ENCODE measurements at places on chromosomes 6 and 20.

- no peak for DNase-seq
Observed at GRCh38 chr6:99276747-99277146, 72.7 kb downstream of the FAXC start.

GRCh38 chr20:1033751-1034414, 31.8 kb upstream of the RSPO4 start:
- DNase-seq = no peak

- no peak for DNase-seq
Observed at GRCh38 chr6:96675597-96675996, 112.7 kb downstream of the FHL5 start.

DNA sequence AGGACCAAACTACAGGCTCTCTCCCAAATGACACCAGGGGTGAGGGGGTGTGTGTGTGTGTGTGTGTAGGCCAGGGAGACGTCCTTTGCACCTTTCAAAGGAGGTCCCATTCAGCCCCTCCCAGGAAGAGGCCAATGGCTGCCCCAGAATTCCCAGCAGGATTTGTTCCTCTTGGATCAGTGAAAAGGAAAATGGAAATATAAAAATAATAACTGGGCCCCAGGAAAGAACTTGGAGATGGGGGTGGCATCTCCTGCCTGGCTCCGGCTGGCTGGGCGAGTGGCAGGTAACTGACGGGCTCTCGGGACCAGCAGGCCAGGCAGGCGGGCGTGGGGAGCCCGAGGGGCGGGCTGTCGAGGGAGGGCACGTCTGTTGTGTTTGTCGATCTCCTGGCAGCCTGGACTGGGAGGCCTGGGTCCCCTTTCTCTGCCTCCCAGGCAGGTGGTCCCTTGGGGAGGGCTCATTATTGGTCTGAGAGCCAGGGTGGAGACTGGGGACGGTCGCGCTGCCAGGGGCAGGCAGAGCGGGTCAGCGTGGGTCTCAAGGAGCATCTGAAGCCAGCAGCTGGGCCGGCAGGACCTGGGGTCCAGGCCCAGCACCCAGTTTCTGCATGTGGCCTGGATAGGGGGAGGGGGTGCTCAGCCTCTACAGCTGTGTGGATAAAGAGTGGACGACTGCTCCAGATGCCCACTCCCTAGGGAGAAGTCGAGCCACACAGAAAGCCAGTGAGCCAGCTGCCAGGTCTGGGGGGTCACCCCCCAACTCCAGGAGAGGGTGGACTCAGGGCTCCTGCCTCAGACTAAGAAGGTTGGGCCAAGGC, 3.1 kb downstream of the NOL4L start:
- no peak for DNase-seq

- DNase-seq = no peak
Observed at GRCh38 chr6:106922626-106923025, 51.9 kb downstream of the CD24 start.

DNA sequence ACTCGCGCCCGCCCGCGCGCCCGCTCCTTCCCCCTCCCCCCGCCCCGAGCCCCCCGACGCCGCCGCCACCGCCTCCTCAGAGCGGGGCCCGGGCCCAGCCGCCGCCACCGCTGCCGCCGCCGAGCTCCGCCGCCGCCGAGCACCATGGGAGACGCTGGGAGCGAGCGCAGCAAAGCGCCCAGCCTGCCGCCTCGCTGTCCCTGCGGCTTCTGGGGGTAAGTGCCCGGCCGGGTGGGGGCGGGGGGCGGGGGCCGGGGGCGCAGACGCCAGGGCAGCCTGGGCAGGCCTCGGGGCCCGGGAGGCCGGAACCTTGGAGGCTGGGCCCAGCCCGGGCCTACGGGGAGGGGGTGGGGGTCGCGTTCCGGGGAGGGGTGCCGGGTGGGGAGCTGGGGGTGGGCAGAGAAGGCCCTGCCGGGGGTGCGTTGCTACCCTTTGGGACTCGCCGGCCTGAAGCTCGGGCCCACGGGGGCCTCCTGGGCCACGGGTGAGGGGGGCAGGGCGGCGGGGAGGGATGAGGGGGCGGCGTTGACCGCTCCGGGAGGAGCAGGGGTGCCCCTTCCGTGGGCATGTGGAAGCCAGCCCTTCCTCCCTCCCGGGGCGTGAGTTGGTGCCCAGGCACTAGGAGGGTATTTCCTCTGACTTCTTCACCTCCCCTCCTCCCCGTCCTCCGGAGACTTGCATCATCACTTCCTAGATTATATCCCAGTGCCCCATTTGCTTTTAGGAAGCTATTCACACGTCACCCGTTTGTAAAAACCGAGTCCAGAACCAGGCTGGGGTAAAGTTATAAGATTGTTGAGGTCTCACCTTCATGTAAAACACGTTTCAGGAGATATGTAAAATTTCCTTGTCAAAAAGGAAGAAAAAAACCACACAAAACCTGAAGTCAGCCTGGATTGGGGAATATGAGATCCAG, 533 bp downstream of the ZFAND3 start:
- no peak for DNase-seq

DNA sequence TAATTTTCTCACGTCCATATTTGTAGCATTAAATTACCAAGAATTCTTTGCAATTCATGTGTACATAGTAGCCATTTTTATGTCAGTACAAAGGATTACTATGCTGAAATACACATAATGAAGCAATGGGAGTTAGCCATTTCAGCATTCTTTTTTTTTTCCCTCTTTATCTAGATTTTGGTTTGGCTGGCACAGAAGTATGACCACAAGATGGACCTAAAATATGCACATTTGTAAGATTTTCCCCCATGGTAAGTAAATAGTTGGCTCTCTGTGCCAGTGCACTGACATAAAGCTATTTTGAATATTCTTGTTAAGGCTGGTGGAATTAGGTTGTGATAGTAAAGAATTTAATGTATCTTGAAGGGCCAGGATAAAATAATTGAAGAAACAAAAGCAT, 486.1 kb upstream of the BTBD3 start:
- DNase-seq = no peak

GRCh38 chr20:40497899-40498691, 190.9 kb downstream of the MAFB start:
- DNase-seq = no peak

DNA sequence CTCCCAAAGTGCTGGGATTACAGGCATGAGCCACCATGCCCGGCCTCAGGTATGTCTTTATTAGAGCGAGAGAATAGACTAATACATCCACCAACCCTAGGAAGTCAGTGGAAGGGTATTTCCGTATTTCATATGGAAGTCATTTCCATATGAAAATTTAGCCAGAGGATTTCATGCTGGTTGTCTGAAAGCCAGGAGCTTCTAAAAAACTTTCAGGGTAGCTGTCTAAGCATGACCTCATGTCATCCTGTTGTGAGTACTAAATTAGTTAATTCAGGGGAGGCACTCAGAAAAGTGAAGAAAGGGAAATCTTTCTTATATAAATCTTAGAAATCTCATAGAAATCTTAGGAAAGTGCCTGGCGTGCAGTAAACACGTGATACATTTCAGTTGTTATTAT, 16.5 kb downstream of the SLC52A3 start:
- no peak for DNase-seq

GRCh38 chr6:144797881-144798589, 512.9 kb downstream of the UTRN start:
- no peak for DNase-seq

GRCh38 chr6:149449831-149450678, 34.8 kb downstream of the ZC3H12D start:
- no peak for DNase-seq

GRCh38 chr6:15502446-15503345, 160.1 kb downstream of the DTNBP1 start:
- no peak for DNase-seq

- no peak for DNase-seq
Observed at GRCh38 chr20:43938017-43938655, 23.5 kb downstream of the TOX2 start.

DNA sequence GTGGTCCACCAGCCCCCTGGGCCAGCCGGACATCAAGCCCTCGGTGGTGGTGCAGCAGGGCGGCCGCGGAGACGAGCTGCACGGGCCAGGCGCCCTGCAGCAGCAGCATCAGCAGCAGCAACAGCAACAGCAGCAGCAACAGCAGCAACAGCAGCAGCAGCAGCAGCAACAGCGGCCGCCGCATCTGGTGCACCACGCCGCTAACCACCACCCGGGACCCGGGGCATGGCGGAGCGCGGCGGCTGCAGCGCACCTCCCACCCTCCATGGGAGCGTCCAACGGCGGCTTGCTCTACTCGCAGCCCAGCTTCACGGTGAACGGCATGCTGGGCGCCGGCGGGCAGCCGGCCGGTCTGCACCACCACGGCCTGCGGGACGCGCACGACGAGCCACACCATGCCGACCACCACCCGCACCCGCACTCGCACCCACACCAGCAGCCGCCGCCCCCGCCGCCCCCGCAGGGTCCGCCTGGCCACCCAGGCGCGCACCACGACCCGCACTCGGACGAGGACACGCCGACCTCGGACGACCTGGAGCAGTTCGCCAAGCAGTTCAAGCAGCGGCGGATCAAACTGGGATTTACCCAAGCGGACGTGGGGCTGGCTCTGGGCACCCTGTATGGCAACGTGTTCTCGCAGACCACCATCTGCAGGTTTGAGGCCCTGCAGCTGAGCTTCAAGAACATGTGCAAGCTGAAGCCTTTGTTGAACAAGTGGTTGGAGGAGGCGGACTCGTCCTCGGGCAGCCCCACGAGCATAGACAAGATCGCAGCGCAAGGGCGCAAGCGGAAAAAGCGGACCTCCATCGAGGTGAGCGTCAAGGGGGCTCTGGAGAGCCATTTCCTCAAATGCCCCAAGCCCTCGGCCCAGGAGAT, 1.0 kb downstream of the POU3F2 start:
- DNase-seq = no peak

DNA sequence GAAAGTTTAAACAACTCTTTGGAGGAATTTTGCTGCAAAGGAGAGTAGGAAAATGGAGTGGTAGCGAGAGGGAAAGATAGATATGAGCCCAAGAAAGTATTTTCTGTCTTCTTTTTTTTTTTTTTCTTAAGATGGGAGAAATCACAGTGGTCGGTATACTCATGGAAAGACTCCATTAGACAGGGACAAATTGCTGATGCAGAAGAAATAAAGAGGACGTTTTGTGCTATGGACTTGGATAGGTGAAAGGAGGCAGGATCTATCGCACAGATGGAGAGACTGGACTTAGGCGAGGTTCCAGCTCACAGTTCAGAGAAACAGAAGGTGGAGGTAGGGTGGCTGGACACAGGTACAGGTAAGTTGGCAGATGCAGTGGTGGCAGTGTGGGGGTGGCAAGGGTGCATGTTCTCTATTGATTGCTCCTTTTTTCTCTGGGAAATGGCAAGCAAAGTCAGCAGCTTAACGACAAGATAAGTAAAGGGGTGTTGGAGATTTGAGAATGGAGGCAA, 44.2 kb upstream of the ARMC2 start:
- no peak for DNase-seq

DNA sequence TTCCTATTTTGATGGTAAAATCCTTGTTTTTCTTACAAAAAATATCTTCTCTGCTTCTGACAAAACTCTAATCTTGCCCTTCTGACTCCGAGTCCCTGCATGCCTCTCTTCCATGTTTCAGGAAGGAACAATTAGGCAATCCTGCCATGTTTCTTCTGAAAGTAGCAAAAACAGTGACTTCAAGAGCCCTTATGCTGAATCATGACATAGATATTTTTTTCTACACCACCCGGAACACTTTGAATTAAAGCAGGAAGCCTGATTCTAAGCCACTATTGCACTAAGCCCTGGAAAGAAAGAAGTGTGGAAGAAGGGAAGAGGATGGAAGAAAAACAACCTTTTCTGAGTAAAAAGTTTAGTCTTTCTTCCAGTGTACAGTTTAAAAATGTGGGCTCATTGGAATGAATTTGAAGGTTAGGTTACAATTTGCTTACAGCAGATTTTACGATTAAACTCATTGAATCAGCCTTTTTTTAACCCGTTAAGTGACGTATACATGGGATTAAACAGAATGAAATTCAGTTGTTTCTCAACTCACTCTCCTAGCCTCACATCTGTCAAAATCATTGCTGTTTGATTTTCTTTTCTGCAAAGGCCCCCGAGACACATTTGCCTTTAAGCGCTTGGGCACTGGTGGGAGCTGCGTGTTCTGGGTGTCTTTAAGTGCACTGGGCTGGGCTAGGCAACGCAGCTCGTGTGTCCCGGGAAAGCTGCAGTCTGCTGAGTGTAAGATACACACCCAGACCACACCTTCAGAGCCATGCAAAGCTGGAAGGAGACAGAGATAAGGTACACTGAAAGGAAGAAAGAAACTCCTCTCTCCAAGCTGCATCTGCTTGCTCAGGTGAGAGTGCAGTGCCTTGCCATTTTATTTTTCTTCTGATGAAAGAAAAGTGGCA, 159.4 kb upstream of the CITED2 start:
- DNase-seq = no peak

DNA sequence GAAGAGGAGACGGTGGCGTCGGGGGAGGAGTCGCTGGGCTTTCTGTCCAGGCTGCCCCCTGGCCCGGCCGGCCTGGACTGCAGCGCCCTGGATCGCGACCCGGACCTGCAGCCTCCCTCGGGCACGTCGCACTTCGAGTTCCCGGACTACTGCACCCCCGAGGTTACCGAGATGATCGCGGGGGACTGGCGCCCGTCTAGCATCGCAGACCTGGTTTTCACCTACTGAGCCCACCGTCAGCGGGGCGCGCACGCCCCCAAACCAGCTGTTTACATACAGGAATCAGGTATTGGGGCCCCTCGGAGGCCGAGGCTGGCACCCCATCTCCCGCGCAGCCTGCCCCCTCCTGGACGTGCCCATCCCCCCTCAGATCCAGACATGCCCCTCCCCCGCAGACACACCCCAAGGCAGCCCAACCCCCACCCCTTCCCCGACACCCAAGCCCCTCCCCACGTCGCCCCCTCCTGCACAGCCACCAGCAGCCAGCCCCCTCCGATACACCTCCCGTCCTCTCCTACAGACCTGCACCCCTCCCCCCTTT, 1.4 kb downstream of the SOX12 start:
- DNase-seq = no peak

DNA sequence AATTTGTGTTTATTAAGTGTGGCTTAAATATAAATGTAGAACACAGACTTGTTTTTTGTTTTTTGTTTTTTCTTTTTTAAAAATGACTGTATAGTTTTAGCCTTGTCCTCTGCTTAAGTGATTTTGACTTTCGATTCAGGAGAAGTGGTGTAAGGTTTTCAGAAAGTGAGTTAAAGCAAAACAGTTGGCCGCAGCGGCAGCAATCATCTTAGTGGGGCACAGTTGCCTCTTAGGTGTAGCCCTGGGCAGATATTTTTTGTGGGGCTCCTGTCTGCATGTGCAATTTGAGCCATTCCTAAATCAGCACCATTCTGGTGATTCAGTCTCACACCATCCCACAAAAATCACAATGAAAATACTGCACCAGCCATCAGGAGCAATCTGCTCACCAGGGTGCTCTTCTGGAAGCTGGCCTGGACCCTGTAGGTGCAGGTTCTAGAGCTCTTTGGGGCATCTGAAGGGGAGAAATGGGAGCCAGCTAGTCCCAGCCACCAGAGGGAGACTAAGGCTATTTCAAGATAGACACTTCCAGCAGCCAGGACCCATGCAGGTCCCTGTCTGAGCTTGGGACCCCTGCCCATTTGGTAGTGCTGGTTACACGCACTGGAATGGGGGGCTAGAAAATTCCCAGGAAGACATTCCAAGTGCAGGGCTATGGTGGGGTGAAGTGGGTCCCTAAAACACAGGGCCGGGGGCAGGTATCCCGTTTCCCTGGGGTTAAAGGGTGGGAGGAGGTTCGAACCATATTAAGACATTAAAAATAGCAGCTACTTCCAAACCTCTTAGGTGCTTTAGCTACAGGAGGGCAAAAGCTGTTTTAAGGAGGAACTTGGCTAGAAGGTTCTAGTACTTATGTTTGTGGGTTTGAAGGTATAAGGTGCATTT, 156.6 kb downstream of the NFATC2 start:
- no peak for DNase-seq

GRCh38 chr6:141744971-141745370, 387.8 kb upstream of the GJE1 start:
- DNase-seq = no peak
